ENCODE measurements at places on chromosomes 3 and 15.
A peak's percentile ranks its signal among the peaks of the same experiment; 100 is the strongest.

DNA sequence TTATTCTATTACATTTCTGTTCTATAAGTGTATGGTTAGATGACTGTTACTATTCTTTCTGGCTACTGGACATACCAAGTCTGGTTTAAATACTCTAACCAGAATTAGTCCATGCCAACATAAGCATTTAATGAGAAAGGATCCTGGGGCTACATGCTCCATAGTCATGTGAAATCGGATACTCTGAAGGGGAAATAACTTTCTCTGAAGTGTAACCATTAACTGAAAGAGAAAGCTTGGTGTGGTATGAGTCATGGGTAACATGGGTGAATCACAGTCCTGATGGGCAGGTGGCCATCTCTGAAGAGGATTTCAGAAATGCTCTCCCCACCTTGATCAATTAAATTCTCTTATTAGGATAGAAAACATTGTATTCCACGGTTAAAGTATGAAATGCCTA is 69.4 kb downstream of the FHIT start:
- no peaks in the 10 kb centered on the region for H3K4me1 ChIP-seq
- H3K36me3 ChIP-seq = no peaks in the 10 kb centered on the region
- H3K27ac ChIP-seq = no peak overlapping the region
- no peaks in the 10 kb centered on the region for H3K27me3 ChIP-seq
- DNase-seq = no peak
- no peak overlapping the region for H3K4me3 ChIP-seq

DNA sequence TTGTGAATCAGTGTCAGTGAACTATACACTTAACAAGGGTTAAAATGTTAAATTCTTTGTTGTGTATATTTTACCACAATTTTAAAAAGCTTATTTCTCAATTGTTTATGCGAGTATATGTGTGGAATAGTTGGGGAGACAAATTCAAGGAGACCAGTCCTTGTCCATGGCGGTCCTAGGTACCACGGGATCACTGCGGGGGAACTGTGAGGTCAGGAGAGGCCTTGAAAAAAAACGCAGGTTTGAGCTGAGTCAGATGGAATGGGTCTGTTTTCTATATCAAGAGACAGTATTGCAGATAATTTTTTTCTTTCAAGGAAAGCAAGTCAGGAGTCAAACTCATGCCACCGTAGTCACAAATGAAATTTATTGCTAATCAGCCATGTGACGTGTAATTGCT is 18.5 kb downstream of the IGF1R start:
- no peaks in the 10 kb centered on the region for H3K27me3 ChIP-seq
- no peak overlapping the region for H3K27ac ChIP-seq
- no peaks in the 10 kb centered on the region for H3K36me3 ChIP-seq
- DNase-seq = no peak
- no peak overlapping the region for H3K4me3 ChIP-seq

GRCh38 chr3:46812237-46812791 is 50.9 kb downstream of the MYL3 start:
- DNase-seq = peak; percentile 87
- no peaks in the 10 kb centered on the region for H3K4me1 ChIP-seq
- no peaks in the 10 kb centered on the region for H3K27me3 ChIP-seq

DNA sequence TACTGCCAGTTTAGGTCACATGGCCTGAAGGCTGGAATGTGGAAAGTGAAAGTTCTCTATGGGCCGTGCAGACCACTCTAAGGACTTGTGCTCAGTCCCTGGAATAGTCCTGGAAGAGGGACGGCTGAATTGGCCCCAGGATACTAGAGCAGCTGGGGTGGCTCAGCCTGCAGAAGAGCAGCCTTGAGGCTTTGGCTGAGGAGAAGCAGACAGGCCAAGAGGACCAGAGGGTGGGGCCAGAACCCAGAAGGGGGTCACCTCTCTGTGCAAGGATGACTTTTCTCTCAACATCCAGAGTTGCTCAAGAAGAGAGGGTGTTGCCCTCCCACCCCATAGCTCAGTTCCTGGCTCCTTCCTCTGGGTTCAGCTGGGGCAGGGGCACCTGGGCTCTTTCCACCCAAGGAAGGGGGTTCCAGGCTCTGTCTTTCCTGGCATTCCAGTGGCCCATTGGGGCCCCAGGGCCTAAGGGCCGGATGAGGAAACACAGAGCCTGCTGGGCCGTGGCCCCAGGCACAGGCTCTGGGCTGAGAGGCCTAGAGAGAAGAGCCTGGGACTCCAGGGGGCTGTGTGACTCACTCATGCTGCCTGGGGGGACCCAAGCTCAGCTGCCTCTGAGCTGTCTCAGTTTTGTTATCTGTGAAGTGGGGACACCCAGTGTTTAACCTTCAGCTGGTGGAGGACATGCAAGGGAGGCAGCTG is 8.5 kb upstream of the FBLN2 start:
- DNase-seq = no peak
- no peaks in the 10 kb centered on the region for H3K27me3 ChIP-seq
- H3K4me3 ChIP-seq = no peak overlapping the region
- peak overlapping the region; percentile 30 for H3K27ac ChIP-seq
- peaks cover 9% of the 10 kb centered on the region for H3K4me1 ChIP-seq

- peaks cover 12% of the 10 kb centered on the region for H3K4me1 ChIP-seq
- H3K4me3 ChIP-seq = peak overlapping the region; percentile 44
- no peaks in the 10 kb centered on the region for H3K36me3 ChIP-seq
Measured at GRCh38 chr15:63380808-63381282, 801 bp downstream of the CA12 start.

DNA sequence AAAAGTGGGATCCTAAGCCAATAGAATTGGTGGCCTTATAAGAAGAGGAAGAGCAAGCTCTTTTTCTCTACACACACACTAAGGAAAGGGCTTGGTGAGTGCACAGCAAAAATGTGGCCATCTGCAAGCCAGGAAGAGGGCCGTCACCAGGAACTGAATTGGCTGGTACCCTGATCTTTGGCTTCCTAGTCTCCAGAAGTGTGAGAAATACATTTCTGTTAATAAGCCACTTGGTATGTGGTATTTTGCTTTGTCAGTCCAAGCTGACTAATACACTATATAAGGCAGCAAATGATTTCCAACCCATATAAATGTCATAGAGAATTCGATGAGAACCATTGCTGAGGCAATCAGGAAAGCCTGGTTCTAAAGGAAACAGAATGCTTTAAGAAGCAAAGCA is 816.3 kb upstream of the SEMA6D start:
- no peaks in the 10 kb centered on the region for H3K36me3 ChIP-seq
- H3K4me1 ChIP-seq = no peaks in the 10 kb centered on the region
- H3K27me3 ChIP-seq = no peaks in the 10 kb centered on the region
- no peak for DNase-seq
- H3K4me3 ChIP-seq = no peak overlapping the region

DNA sequence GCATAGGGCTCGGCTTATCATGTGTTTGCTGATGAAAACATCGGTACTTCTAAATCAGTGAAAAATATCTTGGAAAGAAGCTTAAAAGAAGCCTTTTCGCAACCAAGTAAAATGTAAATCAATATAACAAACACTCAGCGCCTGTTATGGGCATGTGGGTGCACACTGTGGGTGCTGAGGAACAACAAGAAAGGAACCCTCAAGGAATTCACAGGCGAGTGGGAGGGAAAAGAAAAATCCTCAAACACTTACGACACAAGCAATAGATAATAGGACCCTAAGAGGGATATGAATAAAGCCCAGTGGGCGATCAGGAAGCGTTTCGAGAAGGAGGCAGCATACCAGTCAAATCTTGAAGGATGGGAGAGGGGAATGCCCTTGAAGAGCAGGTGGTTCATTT is 21.9 kb downstream of the GLDN start:
- no peaks in the 10 kb centered on the region for H3K27me3 ChIP-seq
- no peaks in the 10 kb centered on the region for H3K36me3 ChIP-seq
- peaks cover 17% of the 10 kb centered on the region for H3K4me1 ChIP-seq
- no peak overlapping the region for H3K27ac ChIP-seq

- H3K27me3 ChIP-seq = no peaks in the 10 kb centered on the region
- no peaks in the 10 kb centered on the region for H3K4me1 ChIP-seq
- H3K4me3 ChIP-seq = no peak overlapping the region
- no peak overlapping the region for H3K27ac ChIP-seq
- no peak for DNase-seq
- H3K36me3 ChIP-seq = no peaks in the 10 kb centered on the region
Measured at GRCh38 chr3:6179761-6180160, 681.2 kb upstream of the GRM7 start.

DNA sequence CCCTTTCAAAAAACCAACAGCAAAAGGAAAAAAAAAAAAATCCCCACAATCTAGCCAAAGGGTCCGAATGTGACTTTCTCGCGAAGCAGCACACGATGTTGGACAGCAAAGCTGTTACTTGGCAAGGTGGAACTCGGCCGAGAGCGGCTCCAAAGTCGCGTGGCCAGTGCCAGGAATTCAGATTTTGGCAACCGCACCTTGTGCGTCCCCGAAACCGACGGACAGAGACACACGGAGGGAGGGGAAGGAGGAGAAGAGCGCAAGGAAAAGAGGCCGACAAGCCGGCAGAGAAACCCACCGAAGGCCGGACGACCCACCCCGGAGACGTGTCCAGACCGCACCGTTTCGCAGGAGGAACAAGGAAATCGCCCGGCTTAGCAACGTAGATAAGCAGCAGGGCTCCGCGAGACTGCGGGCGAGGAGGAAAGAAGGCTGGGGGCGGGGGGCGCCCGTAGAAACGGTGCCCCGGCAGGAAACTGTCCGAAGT is 517.3 kb downstream of the MECOM start:
- no peaks in the 10 kb centered on the region for H3K36me3 ChIP-seq
- H3K27ac ChIP-seq = peak overlapping the region; percentile 91
- peak; percentile 81 for DNase-seq
- H3K27me3 ChIP-seq = peaks cover 34% of the 10 kb centered on the region

GRCh38 chr15:80819001-80819400 is 39.8 kb downstream of the CEMIP start:
- no peaks in the 10 kb centered on the region for H3K36me3 ChIP-seq
- DNase-seq = no peak
- H3K4me3 ChIP-seq = no peak overlapping the region
- no peaks in the 10 kb centered on the region for H3K27me3 ChIP-seq
- H3K27ac ChIP-seq = no peak overlapping the region
- H3K4me1 ChIP-seq = no peaks in the 10 kb centered on the region

DNA sequence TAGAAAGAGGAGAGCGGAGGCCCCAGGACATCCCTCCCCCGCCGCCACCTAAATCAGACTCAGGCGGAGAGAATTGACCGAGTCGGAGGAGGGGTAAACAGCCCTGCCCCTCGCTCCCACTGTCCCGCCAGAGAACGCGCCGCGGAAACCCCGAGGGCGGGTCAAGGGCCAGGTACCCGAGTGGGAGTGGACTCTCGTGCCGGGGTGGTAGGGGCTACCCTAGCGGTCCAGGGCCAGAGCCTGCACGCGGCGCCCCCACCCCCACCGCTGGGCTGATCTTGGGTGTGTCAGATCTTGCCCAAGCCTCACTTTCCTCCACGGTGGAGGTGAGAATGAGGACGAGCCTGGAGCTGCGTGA is 19.0 kb downstream of the SPATA12 start:
- peaks cover 8% of the 10 kb centered on the region for H3K4me1 ChIP-seq
- H3K36me3 ChIP-seq = no peaks in the 10 kb centered on the region

DNA sequence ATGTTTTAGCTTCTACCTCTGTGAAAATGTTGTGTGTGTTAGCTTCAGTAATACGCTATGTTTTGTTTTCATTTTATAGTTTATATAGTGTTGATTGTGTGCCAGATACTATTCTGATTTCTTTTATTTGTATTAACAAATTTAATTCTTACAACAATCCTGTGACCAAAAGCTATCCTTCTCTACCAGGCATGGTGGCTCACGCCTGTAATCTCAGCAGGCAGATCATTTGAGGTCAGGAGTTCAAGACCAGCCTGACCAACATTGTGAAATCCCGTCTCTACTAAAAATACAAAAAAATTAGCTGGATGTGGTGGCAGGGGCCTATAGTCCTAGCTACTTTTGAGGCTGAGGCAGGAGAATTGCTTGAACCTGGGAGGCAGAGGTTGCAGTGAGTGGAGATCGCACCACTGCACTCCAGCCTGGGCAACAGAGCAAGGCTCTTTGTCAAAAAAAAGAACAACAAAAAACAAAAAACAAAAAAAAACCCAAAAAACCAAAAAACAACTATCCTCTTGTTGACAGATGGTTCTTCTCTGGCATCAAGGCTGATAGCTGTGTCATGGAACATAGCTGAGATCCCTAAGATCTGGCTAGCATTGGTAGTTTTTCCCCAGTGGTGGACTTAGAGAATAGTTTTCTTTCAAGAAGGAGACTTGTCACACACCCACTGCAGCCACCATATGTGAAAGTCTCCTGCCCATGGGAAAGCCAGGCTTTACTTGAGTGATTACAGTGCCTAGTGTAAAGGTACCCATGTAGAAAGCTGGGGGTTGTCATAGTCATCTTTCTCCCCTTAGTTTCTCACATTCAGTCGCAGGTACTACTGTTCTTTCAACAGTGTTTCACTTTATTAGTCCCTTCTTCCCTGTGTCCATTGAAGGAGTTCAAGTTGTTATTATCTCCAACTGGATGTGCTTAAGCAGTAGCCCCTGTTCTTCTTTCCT is 116.5 kb downstream of the UBE2E2 start:
- peaks cover 8% of the 10 kb centered on the region for H3K4me1 ChIP-seq
- no peaks in the 10 kb centered on the region for H3K27me3 ChIP-seq
- no peak overlapping the region for H3K27ac ChIP-seq
- DNase-seq = no peak
- H3K36me3 ChIP-seq = no peaks in the 10 kb centered on the region

- H3K4me1 ChIP-seq = no peaks in the 10 kb centered on the region
- H3K27ac ChIP-seq = no peak overlapping the region
- H3K27me3 ChIP-seq = no peaks in the 10 kb centered on the region
- no peaks in the 10 kb centered on the region for H3K36me3 ChIP-seq
- H3K4me3 ChIP-seq = no peak overlapping the region
Measured at GRCh38 chr3:44833394-44833793, 28.3 kb upstream of the TMEM42 start.

DNA sequence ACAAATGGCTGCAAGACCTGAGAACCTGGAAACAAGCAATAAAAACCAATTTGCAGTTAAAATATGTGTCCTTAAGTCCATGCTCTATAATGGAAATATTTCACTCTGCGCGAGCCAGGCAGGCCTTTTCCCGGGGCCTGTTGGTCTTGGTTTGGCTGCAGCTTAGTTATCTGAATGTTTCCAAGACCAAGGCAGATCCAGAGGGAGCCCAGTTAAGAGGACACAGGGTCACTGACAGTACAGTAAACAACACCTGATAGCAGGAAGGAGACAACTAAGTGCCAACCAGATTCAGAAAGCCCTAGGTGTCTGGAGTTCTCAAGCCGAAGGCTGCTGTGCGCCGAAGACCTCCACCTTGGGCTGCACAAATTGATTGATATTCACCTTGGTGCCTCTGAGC is 32.8 kb downstream of the THSD4 start:
- no peak overlapping the region for H3K27ac ChIP-seq
- no peaks in the 10 kb centered on the region for H3K36me3 ChIP-seq
- no peak overlapping the region for H3K4me3 ChIP-seq
- no peaks in the 10 kb centered on the region for H3K27me3 ChIP-seq

GRCh38 chr15:57561041-57561711 is 30.5 kb upstream of the MYZAP start:
- H3K27ac ChIP-seq = no peak overlapping the region
- no peaks in the 10 kb centered on the region for H3K4me1 ChIP-seq
- H3K36me3 ChIP-seq = no peaks in the 10 kb centered on the region
- no peak overlapping the region for H3K4me3 ChIP-seq
- no peaks in the 10 kb centered on the region for H3K27me3 ChIP-seq
- DNase-seq = no peak
